ENCODE measurements at places on chromosomes 12 and 14.

DNA sequence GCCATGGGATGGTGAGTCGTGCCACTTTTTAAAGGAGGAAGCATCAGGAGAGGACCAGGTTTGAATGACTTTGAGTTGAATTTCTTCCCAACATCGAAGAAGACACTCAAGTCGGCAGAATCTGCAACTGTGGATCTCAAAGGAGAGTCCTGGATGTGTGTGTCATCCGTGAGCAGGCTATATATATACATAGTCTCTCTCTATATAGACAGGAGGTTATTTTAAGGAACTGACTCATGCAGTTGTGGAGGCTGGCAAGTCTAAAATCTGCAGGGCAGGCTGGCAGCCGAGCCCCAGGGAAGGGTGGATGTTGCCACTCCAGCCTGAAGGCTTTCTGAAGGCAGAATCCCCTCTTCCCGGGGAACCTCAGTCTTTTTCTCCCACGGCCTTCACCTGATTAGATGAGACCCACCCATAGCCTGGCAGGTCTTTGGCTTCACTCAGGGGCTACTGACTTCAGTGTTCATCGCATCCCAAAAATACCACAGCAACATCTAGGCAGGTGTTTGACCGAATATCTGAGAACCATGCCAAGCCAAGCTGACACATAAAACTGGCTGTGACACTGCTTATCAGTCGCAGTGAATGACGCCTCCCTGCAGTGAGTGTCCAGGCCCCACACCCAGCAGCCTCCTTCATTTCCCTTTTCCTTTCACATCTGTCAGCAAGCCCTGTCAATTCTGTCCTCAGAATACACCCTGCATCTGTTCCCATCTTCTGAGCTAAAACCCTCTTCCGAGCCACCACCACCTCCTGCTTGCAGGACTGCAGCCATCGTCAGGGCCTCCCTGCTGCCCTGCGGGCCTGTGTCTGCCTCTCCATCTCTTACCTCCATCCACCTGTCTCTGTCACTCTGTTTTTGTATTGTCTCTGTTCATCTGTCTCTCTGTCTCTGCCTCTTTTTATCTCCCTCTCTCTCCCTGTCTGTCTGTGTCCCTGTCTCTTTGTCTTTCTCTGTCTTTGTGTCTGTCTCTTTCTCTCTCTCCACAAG lies 54.0 kb downstream of the ZNF664 start:
- DNase-seq, result no peak

DNA sequence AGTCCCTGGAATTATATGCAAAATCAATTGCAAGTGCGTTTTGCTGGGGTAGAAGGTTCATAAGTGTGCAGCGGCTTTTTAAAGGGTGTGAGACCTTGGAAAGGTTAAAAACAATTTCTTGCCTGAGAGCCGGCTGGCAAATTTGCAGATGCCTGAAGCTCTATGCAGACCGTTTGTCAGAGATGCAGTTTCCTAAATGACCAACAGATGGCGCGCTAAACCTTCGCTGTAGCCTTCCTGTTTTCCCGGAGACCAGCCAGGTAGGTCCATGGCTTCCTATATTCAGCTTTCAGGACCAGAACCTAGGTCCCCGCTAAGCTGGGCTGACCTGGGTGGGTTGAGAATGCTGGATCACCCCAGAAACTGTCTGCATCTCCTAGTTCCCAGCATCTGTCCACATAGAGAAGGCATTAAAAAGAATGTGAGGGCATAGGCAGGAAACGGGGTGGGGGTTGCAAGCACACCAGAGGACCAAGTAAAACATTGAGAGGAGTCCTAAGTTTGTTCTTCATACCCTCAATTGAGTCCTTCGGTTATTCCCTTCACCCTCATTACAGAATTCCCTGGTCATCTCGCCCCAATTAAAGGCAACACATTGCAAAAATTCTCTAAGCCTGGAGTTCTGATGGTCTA lies 5.7 kb upstream of the NOS1 start:
- DNase-seq, result peak; percentile 23

GRCh38 chr14:75277008-75277814 lies 1.4 kb upstream of the FOS start:
- DNase-seq, result peak; percentile 49

DNA sequence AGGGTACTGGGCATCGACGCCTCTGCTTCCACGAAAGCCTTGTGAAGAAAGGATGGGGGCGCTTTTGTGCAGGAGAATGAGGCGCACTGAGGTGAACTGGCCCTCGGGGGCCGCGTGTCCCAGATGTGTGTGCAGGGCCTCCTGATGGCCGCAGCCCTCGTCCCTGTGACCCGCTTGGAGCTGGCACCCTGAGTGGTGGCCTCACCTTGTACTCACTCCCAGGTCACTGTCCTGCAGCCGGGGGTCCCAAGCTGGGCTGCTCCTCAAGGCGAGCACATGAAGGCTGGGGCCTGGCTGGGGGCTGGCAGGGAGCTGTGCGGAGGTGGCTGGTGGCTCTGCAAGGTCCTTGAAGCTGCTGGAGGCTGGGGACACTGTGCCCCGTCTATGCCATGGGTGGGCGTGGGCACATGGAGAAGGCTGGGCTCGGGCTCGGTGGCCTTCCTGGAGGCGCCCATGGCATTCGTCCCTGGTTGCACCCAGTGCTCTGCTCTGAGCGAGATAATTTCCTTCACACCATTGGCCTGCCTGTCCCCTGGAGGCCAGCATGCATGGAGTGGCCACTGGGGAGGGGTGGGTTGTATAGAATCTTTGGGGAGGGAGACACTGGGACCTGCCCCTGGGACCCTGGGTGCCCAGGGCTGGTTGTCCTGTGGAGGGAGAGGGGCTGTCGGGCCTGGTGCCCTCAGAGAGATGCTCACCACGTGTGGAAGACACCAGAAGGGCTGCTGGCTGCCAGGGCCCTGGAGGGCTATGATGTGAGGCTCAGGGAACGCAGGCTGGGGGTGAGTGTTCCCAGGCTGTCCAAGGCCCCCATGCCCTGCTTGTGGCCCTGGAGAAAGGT lies 79.3 kb downstream of the TMEM121 start:
- no peak for DNase-seq

DNA sequence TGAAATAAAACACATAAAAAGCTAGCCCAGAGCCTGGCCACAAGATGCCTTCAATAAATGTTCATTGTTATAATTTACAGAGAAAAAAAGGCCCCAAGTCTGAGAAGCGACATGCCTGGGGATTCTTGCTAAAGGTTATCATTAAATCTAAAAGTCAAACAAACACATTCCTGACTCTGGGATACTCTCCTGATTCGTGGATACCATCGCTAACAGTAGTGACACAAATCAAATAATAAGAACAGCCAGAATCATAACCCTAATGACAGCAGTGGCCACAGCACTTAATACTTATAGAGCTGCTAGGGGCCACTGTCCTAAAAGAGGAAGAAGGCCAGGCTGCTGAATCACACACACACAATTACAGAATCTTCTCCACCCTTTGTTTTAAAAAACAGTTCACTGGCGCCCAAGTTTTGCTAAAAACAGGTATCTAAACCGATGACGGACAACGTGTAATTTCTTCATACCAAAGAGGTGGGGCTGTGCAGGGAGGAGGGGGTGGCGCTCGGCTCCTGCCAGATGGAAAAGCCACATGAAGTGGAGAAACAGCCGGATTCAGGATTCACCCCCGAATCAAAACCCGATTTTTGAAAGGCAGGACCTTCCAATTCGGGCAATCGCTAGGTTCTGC lies 1.2 kb downstream of the CLIP1 start:
- no peak for DNase-seq

- peak; percentile 68 for DNase-seq
These were observed 3.8 kb upstream of the CACNB3 start for GRCh38 chr12:48814262-48815125.

- DNase-seq, result no peak
These were observed 20.9 kb upstream of the GNS start for GRCh38 chr12:64780132-64780530.

DNA sequence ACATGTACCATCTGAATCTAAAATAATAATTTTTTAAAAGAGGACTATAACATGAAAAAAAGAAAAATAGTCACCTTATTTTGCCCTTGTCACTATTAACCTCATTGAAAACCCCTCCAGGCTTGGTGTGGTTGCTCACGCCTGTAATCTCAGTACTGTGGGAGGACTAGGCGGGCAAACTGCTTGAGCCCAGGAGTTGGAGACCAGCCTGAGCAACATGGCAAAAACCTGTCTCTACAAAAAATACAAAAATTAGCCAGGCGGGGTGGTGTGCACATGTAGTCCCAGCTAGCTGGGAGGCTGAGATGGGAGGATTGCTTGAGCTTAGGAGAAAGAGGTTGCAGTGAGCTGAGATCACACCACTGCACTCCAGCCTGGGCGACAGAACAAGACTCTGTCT lies 126.3 kb upstream of the KRAS start:
- no peak for DNase-seq

DNA sequence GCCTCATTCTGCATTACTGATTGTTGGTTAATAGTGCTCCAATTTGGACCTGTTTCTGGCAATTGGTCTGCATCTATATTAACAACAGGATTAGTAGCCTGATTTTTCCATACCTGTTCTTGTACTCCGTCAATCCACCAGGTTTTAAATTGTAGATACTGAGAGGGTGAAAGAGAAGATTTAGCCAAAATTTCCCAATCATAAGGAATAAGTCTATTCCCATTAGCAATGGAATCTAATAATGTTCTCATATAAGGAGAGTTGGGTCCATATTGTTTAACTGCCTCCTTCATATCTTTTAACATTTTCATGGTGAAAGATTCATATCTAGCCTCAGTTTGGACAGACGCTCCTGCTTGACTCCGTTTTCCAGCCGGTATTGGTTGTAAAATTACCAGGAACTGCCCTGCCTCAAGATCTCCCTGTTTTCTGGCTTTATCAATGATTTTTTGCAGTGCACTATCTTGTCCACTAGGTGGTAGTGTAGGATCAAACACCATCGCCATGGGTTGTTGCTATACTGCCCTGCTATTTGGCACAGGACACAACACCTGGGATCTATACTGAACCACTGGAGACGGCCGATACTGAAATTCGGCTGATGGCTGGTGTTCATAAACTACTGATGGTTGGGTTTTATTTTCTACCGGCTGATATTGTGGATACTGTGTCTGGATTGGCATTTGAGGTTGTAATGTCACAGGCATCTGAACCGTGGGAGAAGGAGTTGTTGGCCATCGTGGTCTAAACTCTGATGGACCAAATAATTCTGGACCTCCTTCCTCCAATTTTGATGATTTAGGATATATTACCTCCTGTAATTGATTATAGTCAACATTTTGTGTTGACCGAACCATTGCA lies 25.2 kb downstream of the DHRS4L2 start:
- DNase-seq, result no peak

DNA sequence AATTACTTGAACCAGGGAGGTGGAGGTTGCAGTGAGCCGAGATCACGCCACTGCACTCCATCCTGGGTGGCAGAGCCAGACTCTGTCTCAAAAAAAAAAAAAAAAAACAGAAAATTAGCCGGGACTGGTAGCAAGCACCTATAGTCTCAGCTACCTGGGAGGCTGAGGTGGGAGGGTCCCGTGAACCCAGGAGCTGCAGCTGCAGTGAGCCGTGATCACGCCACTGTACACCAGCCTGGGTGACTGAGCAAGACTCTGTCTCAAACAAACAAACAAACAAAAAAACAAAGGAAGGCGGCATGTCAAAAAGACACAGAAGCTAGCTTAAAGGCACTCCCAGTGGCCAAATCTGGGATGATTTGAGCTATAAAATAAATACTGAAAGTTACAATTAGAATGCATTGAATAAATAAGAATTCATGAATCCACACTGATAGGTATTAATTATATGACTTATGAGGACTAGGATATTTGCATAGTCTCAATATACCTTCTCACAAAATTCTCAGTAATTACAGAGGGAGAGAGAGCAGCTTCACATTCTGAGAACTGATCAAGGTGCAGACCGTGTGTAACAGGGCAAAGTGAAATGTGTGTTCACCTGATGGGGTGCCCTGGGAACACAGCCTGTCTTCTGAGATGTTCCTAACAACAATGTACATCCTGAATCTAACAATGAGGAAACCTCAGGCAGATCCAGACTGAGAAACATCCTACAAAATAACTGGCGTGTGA lies 42.7 kb upstream of the GPR132 start:
- no peak for DNase-seq

DNA sequence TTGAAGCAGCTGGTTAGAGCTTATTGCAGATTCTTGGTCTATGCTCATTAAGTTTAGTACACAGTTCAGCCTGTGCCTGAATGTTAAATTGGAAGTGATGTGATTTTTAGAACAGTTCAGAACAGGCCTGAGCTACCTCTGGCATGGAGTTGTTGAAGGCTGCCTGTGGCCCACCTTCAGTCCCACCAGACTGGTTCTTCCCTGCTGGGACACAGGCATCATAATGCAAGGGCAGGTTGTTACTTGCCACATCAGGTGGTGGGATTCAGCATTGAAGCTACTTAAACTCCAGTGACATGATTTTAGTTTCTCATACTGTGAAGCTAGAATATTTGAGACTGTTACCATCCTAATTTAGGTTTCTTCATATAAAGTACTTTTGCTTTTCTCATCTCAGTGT lies 49.4 kb downstream of the PROX2 start:
- no peak for DNase-seq

DNA sequence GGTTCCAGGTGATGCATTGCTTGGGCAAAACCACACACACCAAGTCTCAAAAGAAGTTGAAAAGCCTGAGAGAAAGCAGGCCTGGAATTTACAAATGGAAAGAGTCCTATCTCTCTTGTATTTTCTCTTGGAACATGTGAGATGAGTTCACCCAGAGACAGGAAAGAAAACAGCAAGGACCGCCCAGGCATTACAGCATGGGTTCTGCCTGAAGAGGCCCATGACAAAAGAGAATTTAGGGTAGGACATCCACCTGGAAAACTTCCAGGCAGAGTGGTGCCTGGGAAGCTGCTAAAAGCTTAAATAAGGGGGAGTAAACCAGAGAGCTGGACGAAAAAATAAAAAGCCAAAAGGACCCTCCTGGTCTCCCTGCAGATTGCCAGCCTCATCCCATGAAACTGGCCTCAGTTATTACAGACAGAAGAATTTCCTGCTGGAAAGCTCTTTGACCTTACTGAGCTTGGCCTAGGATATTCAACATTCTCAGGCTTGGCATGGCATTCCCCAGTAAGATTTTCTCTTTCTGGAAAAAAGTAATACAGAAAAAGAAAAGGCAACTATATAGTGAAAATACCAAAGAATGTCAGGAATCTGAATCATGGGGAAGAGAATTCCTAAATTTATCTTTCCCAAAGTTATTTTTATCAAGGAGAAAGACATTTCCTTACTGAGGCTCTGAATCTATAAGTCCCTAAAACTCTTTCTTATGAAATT lies 121.3 kb upstream of the NUDT4 start:
- DNase-seq, result no peak

GRCh38 chr12:94590428-94590827 lies 59.9 kb downstream of the TMCC3 start:
- DNase-seq, result no peak

Measured in stimulated activated CD8-positive, alpha-beta memory T cell treated with anti-CD3 and anti-CD28 coated beads, Interleukin-4, amount 100 ng/mL, for 24 hours (primary cell).